ENCODE measurements at places on chromosomes 12 and 14.

DNA sequence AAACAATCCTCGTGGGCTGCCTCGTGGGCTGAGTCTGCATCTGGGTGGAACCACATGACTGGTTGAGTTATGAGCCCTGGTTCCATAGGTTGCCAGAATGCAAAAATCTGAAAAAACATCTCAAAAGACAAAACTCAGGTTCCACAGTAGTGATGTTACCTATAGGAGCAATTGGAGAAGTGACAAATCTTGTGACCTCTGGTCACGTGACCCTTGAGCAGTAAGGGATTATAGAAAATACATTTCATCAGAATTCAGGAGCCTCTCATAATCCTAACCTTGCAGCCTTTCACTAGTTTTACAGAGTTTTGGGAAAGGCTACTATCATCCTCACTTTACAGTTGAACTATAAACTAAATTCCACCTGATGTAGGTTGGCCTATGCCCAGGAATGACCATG lies 12.5 kb upstream of the RNASE3 start:
- DNase-seq = no peak

- no peak for DNase-seq
Observed at GRCh38 chr12:20421421-20421820, 53.1 kb downstream of the PDE3A start.

GRCh38 chr12:110920324-110920910 lies at the start of gene MYL2:
TSS of gene MYL2 (minus strand) at chr12:110920579. CDS start at chr12:110920529, 50 bp downstream.
- no peak for DNase-seq

DNA sequence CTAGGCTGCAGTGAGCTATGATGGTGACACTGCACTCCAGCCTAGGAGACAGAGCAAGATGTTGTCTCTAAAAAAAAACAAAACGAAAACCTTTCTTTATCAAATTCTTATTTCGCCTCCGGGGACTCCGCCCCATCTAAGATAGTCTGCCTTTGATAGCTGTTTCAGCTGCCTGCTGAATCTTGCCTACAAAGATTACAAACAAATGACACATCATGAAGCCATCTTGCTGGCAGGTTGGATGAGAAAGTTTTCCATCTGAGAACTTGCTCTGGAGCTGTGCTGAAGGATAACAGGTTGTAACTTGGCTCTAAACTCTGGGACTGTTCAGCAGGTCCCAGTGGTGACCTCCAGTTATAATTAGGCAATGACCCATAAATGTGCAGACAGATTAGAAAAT lies 41.8 kb upstream of the AEBP2 start:
- DNase-seq = no peak

DNA sequence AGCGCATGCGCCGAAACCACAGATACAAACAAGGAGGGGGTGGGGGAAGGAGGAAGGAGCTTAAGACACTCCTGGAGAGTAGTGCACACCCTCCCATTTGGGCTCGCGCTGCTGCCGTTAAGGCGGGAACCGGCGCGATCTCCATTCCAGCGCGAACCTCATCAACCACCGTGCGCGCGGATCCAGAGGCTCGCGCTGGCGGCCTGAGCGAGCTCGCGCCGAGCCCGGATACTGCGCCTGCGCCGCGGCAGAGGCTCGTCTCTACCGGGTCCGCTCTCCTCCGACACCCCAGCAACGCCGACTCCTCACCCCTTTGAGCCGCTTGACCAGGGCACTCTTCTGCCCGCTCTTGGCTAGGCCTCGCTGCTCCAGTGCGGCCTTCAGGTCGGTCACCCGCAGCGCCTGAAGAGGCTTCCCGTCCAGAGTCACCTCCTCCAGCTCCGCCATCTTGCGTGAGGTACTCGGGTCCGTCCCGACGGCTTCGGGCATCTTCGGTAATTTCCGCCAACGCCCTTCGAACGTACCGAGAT lies at the start of gene ACIN1:
Gene ACIN1, minus strand, starts transcription at position 471 of the 530 bp plus-strand sequence. Its CDS starts 24 bp downstream, at position 447.
- peak; percentile 99 for DNase-seq

All from stimulated activated CD4-positive, alpha-beta T cell treated with anti-CD3 and anti-CD28 coated beads, Interleukin-12 subunit alpha, Interleukin-12 subunit beta, amount 100 ng/mL, for 4 hours (primary cell).